ENCODE measurements at places on chromosomes 5 and 9.

- DNase-seq: no peak
These were observed 7.8 kb upstream of the IL12B start for GRCh38 chr5:159338118-159338517.

GRCh38 chr9:92978345-92978875 lies 31.1 kb downstream of the FGD3 start:
- no peak for DNase-seq

GRCh38 chr5:102018279-102018678 lies 277.8 kb downstream of the SLCO4C1 start:
- DNase-seq: no peak

DNA sequence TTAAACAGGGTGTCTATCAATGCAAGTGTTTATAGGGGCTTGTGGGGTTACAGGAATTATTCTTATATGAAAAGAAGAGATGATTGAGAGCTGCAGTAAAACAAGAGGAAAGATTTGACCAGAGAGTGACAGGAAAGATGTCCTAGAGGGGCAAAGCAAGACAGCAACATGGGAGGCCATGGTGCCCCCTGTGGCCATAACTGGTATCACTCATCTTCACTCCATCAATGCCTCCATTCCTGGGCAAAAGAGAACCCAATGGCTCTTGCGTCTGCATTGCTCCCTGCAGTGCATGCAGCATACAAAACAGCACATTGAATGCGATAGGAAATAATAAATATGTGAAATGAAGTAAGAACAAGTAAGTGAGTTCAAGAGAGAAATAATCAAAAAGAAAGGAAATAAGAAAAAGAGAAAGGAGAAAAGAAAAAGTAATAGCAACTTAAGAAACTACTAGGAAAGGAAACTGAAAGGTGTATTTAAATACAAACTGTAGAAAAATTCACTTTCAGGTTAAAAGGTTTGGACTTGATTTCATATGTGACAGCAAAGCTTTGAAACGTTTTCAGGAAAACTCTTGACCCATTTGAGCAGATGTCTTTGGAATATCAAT lies 206.6 kb downstream of the SEMA5A start:
- no peak for DNase-seq

DNA sequence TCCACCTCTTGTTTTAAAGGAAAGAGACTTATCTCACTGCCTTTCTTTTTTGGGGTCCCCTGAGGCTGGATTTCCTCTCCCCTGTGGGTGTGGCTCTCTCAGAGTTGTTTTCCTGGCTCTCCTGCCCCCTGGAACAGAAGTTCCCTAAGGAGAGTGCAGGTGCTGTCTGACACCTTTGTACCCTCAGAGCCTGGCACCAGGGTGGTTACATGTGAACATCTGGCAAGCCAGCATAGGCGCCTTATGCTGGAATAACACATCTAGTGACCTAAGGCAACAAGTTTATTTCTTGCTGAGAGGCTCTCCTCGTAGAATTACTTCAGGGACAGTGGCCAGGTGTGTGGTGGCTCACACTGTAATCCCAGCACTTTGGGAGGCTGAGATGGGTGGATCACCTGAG lies 172.9 kb upstream of the PTCH1 start:
- DNase-seq: no peak

- DNase-seq: no peak
These were observed 48.8 kb downstream of the NTNG2 start for GRCh38 chr9:132210472-132211145.

DNA sequence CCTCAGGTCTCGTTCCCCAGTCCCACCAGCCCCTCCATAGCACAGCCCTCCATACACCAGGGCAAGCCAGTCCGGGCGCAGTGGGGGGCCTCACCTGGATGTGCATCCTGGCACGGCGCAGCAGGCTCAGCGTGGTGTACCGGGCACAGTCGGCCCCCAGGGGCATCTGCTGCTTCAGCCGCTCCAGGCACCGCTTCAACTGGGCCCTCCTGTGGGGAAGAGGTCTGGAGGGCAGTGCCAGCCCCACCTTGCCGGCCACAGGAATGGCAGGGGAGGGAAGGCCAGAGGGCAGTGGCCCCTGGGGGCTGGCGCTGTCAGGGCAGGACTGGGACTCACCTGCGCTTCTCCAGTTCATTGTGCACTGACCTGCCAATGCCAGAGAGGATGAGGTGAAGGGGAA lies 1.4 kb downstream of the MXD3 start:
- no peak for DNase-seq

DNA sequence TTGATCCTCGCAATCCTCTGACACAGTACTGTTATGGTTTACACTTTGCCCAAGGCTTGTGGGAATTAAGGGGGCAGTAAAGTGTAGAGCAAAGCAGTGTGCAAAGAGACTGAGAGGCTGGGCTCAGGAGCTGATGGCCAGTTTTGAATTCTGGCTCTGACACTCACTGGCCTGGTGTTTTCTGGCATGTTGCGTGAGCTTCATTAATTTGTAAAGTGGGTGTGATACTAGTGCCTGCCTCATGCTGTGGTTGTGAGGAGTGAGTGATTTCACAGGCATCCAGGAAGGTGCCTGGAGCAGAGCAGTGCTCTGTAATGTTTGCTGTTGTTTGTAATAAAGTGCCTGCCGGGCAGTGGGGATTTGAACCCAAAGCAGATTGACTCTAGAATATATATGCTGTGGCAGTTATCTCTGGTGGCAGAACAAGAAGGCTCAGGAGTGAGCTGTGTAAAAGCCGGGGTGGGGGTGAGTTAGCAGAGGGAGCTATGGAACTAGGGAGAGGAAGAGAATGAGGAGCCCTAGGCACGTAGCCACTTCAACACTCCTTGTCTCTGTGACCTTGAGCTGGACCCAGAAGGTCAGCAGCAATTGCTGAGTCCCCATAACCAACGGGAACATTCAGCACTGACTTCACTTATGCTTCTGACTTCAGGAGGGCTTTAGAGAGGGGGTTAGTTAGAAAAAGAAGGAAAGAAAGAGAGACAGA lies 108.5 kb downstream of the DOCK2 start:
- no peak for DNase-seq

DNA sequence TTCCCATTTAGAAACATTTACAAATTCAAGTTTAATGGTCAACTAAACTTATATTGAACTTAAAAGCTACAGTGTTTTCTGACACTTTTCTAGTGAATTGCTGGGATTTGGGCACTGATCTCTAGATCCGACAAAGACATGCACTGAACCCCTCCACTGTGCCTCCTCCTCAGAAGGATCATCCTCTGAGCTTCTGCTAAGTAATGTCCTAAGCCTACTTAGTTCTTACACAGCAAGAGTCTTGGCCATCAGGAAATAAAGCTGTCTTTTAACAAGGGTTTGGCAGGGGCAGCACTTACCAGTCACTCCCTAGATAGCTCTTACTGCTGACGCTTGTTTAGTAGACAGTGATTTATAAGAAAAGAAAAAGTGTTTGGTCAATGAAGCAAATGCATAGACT lies 50.5 kb downstream of the FAM81B start:
- no peak for DNase-seq

DNA sequence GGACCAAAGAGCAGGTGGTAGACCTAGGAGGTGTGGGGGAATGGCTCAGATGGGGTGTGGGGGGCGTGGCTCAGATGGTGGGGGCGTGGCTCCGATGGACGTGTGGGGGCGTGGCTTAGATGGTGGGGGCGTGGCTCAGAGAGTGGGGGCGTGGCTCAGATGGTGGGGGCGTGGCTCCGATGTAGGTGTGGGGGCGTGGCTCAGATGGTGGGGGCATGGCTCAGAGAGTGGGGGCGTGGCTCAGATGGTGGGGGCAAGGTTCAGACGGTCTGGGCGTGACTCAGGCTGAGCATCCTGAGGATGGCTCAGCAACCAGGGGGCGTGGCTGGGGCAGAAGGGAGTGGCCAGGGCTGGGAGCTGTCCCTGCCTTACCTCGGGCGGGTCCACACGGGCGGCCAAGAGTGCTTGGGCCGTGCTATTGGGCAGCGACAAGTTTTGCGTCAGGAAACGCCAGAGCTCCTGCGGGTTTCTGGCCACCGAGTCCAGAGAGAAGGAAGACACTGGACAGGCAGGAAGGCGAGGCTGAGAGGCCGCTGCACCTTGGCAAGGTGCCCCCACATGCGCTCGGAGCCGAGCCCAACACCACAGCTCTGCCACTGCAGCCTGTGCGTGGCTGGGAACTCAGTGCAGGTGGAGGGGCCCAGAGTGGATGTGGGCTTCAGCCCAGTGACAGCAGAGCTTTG lies 5.9 kb downstream of the ABCA2 start:
- no peak for DNase-seq

DNA sequence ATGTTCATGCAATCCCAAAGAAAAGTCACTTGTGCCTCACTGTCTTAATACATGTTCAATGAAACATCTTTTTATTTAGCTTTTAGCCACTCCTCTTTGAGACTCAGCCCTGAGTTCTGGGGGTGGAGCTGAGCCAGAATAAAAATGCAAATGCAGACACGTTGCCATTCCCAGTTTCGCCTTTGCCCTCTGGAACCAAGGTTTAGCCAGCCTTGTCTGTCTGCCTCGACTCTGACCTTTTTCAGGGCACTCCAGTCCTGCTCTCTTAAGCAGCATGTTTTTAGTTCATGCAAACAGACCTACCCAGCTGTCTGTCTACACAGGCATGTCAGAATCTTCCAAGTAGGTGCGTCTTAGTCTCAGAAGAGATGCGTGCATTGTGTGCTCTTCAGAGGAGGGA lies 82.2 kb upstream of the RANBP3L start:
- no peak for DNase-seq

GRCh38 chr5:178234750-178235587 lies 2.4 kb upstream of the PHYKPL start:
- no peak for DNase-seq

GRCh38 chr5:124087752-124088151 lies 575.8 kb downstream of the CSNK1G3 start:
- no peak for DNase-seq

GRCh38 chr9:91515074-91515687 lies 91.5 kb upstream of the NFIL3 start:
- peak; percentile 63 for DNase-seq

DNA sequence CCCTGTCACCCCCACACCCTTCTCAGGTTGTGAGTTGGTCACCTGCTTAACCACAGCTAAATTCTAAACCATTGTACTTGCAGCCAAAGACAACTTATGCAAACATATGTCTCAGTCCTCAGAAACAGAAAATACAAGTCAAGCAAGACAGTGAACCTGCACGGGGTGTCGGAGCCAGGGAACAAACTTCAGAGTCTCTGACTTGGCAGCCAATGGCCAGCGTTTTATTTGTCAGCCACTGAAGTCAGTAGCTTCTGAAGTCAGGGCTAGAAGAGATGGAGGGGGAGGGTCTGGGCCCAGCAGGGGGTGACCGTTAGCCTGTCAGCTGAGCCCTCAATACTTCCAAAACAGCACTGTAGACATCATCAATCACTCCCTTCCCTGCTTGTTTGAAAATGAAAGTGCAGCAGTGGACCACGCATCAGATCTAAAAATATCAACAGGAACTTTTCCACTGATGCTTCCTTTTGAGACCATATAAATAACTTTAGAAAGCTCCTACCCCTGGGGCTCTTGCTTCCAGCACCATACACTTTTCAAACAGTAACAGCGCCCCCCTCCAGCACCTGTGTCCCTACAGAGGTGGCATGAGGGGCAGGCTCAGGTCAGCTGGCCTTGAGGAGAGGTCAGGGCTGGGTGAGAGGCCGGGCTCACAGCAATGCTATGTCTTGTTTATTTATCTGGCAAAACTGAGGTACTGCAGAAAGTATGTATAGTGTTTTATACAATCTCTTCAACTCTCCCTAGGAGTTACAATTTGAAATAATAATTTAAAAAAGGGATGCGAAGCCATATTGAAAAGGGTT lies 142.5 kb downstream of the ACER2 start:
- no peak for DNase-seq

DNA sequence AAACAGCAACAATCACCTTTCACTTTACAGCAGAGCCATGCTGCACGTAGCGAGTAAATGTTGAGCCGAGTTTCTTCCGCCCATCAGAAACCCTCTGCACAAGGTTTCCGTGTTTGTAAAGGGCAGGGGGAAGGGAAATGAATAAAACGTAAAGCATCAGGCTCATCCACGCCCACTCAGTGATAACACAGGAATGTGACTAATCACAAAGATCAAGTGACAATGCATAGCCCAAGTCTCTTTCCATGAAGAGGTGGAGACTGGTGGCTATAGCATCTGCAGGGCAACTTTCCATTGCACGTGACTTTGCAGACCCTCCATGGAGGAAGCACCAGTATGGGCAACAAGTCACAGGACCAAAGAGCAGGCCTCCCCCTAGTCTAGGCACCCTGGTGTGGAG lies 56.6 kb downstream of the CAMSAP1 start:
- DNase-seq: no peak

- DNase-seq: no peak
These were observed 111.1 kb downstream of the CACNA1B start for GRCh38 chr9:137988701-137989100.

DNA sequence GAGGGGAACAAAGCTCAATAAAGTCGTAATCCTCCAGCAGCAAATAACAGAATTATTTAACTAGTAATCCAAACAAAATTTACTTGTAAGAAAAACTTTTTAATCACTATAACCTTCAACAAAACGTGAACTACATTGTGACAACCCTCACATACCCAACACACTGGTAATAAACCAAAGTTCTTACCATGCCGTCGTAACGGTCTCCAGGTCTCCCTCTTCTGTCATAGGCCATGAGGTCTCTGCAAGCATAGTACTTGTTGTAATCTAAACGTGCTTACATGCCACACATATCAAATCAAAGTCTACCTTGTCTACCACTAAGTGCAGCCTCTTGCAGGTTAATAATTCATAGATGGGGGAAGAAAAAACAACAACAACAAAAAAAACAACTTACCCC lies 8.5 kb downstream of the HNRNPK start:
- DNase-seq: no peak

DNA sequence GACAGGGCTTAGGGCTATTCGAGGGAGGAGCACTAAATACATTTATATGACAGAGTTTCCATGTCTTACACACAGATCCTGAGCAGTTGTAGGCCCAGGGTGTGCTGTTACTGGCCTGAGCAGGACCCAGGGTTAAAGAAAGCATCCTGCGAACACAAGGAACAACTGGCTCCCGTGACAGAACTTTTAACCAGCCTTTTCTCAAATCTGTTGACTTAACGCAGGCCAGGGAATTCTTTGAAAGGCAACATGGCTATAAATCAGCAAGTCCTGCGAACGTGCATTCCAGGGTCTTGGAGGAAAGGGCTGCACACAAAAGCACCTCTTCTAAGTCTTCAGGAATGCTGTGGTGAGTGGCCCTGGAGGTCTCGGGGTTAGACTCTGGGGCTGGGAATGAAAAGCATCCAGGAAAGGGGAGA lies 45.2 kb upstream of the ANKRD55 start:
- DNase-seq: no peak

GRCh38 chr9:128293091-128293490 lies 17.0 kb downstream of the SWI5 start:
- DNase-seq: no peak

GRCh38 chr9:12819436-12820185 lies 44.8 kb downstream of the LURAP1L start:
- no peak for DNase-seq
